Iris pigment epithelial cell (primary cell): ENCODE measurements at places on chromosomes 7 and 10.
A peak's percentile ranks its signal among the peaks of the same experiment; 100 is the strongest.

- peak; percentile 57 for DNase-seq
Observed at GRCh38 chr10:101301111-101301731, 52.7 kb upstream of the BTRC start.

DNA sequence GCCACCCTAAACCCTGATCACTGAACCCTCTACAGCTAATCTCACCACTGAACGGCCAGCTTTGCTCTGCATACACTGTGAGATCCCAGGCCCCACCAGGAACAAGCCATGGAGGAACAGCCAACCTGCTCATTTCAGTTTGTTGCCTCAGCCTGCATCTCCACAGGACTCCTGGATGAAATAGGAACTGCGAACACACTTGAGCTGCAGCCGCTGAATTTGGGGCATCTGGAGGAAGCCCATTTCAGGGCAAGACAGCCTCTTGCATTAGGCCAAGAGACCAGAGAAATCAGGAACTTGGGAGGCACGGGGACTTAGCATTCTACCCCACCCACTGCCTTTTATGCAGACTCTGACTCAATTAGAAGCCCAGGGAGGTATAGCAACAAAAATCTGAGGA is 14.5 kb upstream of the EGR2 start:
- no peak for DNase-seq

- no peak for DNase-seq
Observed at GRCh38 chr7:153381275-153382040, 621.9 kb downstream of the ACTR3B start.

DNA sequence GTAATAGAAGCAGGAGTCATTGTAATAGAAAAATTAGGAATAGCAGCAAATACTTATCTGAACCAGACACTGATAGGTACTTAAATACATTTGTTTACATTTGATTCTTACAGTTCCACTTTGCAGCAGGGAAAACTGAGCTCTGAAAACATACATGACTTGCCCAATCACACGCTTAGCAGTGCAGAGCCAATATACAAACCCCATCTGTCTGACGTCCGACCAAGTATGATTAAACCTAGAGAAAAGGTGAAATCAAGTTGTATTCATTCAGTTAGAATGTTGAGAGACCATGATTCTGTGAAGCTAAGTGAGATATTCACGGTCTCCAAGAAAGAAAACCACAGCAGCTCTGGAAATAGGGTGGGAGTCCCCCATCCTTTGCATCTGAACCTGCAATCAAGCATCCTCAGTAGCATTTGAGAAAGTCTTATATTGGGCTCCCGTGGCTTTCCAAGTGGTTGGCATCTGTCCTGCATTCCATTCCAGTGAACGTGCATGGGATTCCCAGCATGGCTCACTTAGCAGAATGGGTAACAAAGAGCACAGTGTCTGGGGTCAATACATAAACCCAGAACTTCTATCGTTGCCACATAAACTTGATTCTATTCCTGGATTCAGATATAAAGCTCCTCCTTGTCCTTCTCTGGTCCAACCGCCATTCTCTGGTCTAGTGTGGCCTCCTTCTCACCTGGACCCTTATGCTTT is 148.7 kb upstream of the RSU1 start:
- DNase-seq = peak; percentile 96

DNA sequence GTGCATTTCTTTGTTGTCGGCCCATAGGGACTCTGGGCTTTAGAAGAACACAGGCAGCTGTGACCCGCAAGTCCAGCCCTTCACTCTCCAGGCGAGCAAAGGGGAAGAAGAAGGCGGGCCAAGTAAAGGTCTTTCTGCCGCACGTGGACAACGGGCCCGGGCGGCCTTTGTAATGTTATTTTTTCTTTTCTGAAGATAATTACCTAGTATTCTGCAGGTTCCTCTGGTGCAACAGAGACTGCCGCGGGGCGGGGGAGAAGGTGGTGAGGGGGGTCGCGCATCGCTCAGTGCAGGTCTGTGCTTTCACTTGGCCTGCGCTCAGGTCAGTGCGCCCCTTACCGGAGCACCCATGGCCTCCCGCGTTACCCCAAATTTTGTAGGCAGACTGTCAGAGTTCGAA is 7.1 kb upstream of the TBX20 start:
- DNase-seq = no peak

- DNase-seq = no peak
Observed at GRCh38 chr10:127354992-127355391, 158.6 kb upstream of the INSYN2A start.

- DNase-seq = no peak
Observed at GRCh38 chr7:29009947-29010346, 51.8 kb upstream of the TRIL start.

- DNase-seq = no peak
Observed at GRCh38 chr7:122724366-122724765, 21.6 kb upstream of the RNF148 start.

DNA sequence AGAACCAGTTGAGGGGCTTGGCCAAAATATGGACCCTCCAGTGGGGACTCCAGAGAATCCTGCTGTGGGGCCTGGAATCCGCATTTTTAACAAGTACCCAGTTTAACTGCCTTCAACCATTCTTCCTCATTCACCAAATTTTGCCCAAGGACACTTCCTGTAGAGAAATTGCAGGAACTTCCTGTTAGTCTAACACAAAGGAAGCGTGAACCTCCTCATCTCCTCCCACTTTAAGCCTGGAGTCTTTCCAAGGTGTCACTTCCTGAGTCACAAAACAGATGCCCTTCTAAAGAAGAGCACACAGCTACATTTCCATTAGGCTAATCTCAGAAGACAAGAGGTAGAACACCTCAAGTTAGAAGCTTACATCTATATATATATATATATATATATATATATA is 188.4 kb downstream of the PPP1R17 start:
- DNase-seq = no peak

DNA sequence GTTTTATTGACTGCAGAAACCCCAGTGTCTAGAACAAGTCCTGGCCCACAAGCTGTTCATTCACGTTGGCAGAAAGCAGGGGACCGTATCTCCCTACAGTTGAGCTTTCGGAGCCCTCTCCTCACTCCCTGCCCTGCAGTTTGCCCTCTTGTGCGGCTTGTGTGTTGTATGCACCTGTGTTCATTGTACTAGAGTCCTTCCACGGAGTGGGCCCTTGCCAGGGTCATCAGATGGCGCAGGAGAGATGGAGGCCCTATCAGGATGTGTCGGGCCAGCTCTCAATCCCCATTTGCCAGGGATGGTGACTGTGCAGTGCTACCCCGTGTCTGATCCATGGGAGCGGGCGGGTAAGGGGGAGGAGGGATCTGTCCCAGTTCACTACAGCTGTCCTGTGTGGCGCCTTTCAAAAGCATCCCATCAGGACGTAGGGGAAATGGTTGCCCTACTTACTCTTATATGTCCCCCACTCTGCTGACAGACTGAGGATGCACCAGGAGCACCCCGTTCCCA is 77.4 kb upstream of the PRR15 start:
- no peak for DNase-seq

DNA sequence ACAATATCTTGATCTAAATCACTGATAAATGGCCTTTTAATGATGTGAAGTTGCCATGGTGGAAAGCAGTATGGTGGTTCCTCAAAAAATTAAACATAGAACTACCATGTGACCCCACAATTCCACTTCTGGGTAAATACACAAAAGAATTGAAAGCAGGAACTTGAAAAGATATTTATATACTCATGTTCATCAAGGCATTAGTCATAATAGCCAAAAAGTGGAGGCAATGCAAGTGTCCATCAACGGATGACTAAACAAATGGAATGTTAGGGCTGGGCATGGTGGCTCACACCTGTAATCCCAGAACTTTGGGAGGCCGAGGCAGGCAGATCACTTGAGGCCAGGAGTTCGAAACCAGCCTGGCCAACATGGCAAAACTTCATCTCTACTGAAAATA is 2.0 kb upstream of the DNAJC12 start:
- DNase-seq = peak; percentile 46

GRCh38 chr10:120394446-120394845 is 62.6 kb upstream of the PLPP4 start:
- peak; percentile 52 for DNase-seq

DNA sequence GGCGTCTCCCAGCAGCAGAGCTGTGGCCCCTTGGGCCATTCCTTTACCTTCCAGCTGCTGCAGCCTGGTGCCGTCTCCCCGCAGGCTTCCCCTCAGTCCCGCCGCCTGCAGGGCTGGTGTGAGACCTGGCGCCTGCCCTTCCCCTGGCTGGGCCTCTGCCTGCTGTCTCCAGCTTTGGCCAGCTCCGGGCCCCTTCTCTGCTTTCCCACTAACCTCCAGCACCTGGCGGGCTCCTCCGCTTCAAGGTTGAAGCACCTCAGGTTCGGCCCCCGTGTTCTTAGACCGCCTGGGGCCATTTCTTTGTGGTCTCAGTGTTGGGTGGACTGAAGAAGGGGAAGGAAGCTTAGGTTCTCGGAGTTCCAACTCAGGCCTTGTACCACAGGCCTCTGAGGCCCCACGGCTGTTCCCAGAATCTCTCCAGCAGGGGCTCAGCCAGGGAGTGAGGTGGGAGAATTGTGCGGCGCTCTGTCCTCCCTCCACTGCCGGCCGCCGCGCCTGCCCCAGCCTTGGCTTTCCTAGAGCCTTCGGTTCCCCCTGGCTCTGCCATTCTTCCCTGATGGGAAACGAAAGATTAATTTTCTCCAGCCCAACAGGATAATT is 30.3 kb downstream of the GBX1 start:
- no peak for DNase-seq
